ENCODE measurements at places on chromosomes 6 and 20.

DNA sequence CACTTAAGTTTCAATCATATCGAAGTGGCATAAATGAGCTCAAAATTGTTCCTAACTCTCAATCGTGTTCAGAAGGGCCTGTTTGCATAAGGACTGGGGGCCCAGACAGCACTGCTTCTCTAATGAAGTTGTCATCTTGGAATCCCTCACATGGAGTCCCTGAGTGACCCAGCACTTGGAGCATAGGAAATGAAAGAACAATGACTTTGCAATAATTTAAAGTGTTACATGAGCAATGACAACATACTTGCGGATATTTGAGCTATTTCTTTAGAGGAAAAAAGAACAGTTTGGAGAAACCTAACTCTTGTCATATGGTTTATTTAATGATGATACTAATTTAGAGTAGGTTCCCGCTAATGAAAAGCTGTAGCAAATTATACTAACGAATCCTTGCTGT lies 239.9 kb downstream of the TSHZ2 start:
- DNase-seq = no peak

GRCh38 chr20:20241976-20242375 lies 125.9 kb upstream of the INSM1 start:
- no peak for DNase-seq

- no peak for DNase-seq
Measured at GRCh38 chr20:41358717-41359116, 7.9 kb downstream of the EMILIN3 start.

DNA sequence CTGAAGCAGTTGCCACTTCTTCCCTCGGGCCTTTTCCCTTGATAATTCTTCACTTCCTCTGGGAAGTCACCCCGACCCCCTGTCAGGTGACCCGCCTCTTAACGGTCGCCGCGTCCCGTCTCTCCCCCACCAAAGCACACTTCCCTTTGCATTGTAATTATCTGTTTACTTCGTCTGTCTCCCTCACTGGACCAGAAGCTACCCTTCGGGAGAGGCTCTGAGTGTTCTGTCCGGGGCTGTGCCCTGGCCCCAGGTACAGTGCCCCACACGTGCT lies 771 bp upstream of the SNAI1 start:
- DNase-seq = no peak

GRCh38 chr6:40219799-40220198 lies 285.5 kb upstream of the MOCS1 start:
- no peak for DNase-seq

GRCh38 chr6:108837236-108837971 lies 10.8 kb upstream of the ARMC2 start:
- no peak for DNase-seq

GRCh38 chr6:151240036-151240685 lies 394 bp downstream of the AKAP12 start:
- DNase-seq = peak; percentile 81

DNA sequence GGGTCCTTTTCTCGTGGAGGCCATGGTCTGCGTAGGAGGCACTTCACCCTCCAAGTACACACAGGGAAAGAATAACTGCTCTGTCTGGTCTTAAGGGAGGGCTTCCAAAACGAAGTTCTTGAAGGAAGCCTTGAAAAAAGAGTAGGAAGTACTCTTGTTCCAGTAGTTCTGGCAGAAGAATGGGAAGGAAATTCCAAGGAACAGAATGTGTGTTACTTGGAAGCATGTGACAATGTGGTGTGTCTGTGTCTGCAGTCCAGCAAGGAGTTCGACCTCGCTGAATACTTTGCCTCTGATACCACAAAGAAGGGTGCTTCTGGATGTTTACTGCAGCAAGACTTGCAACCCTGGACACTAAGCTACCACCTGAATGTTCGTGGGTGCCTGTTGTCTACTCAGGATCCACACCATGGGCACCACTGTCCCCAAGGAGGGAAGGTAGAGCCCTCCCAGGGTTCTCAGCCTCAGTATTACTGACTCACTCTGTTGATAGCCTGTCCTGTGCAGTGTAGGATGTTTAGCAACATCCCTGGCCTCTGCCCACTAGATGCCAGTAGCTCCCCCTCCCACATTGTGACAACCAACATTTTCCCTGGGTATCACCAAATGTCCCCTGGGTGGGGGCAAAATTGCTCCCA lies 471.6 kb upstream of the CDH4 start:
- no peak for DNase-seq

- DNase-seq = no peak
Measured at GRCh38 chr6:2158596-2159271, 86.7 kb downstream of the GMDS start.

GRCh38 chr6:163892824-163893561 lies 478.5 kb downstream of the QKI start:
- DNase-seq = no peak

- DNase-seq = no peak
Measured at GRCh38 chr6:157982563-157983405, 1.1 kb downstream of the SYNJ2 start.

DNA sequence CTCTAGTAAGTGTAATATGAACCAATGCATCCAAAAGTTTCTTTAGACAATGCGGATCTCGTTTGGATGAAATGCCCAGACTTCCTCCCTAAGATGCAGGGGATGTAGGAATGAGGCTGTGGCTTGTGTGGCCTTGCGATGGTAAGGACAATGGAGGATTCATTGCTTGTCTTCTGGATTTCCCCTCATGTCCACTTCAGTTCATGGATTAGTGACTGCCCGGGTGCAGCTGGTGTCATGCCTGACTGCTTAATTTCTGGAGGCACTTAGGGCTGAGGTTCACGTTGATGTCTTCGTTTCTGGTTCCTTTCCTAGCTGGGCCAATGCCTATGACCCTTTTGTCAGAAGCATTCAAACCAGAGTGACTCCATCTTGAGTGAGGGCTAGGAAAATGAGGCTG lies 93.8 kb downstream of the SCP2D1 start:
- no peak for DNase-seq

- no peak for DNase-seq
Measured at GRCh38 chr6:83883240-83883639, 23.8 kb downstream of the CYB5R4 start.

GRCh38 chr6:11236076-11236750 lies 3.7 kb upstream of the NEDD9 start:
- no peak for DNase-seq

DNA sequence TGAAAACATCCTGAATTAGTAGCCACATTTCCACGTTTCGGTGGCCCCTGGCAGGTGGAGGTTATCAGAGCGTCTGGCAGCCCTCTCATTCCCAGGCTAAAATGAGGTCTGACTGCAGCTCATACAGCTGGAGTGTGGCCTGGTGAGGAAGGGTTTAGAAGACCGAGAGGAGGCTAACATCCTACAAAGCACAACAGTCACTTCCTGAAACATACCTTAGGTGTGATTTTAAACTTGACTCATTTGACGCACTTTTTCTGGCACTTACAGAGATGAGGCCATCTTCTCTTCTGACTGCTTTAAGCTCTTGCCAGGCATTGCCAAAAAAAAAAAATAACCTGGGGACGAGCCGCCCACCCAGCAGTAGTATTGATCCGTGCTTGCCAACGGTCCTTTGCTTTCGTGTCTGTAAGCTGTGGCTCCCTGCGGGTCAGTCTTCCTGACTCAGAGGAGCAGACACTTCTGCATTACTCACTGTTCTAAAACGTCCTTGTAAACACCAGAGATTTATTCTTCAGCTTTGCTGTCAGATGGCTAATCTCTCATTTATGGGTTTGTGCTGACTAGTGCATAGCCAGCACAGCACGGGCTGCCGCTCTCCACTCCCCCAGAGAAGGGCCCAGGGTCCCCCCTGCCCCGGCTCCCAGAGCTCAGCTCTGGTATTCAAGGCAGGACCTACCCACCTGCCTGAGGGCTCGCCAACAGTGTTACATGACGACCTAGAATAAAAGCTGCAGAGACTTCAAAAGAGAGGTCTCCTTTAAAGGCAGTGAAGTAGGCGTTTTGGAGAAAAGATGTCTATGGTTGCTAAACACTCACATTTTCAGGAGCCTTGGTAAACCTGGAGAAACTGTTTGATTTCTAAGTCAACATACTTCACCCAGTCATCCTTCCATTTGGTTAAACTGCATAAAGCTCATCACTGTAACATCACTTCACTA lies 78.5 kb upstream of the FRMD1 start:
- DNase-seq = peak; percentile 31

DNA sequence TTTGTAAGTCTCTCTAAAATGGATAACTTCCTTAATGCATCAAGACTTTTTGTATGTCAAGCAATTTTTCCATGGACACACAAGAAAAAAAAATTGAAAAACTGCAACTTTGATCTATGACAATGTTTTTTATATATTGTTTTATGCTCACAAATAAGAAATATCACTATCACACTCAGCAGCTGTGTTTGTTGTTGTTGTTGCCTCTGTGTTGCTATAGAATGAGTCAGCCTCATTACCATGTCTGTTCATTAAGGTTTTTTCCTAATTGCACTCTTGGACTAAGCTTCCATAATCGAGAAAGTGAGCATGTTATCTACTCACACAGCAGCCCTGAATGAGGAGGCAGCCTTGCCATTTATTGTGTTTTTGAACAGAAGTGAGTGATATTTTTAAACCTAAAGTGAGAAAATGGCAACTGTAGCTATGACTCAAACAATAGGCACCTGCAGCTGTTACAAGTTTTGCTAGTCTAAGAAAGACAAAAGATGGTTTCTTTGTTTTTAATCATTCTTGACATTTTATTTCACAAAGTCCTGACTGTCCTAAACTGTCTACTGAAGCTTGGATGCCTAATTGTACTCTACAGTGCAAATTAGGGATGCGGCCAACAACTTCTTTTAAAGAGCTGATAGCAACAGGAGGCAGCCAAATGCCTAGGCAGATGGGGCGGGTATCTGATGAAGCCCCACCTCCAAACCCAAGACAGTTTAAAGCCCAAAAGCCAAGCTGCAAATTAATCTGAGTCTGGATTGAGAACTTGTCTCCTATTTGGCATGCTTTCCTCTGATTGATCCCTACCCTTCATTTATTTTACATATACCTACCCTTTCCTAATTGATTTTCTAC lies 77.9 kb upstream of the DOK5 start:
- no peak for DNase-seq

- no peak for DNase-seq
Measured at GRCh38 chr6:6837541-6838080, 249.1 kb downstream of the LY86 start.

DNA sequence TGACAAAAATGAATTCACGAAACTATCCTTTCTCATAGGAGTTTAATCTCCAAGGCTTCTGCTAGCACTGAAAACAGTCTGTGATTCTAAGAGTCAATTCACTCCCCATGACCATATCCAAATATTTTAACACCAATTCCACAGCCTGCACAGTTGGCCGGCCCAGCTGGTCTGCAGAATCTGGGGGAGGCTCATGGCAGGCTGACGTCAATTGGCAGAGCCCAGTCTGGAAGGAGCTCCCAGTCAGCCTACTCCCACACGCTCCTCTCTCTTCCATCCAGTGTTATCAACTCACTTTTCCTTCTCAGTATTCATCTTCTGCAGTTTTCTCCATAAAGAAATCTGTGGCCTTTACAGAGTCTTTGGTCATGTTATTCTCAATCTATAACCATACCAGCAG lies 111.0 kb downstream of the TBXT start:
- no peak for DNase-seq

GRCh38 chr6:142545147-142545546 lies 243.3 kb downstream of the ADGRG6 start:
- no peak for DNase-seq

DNA sequence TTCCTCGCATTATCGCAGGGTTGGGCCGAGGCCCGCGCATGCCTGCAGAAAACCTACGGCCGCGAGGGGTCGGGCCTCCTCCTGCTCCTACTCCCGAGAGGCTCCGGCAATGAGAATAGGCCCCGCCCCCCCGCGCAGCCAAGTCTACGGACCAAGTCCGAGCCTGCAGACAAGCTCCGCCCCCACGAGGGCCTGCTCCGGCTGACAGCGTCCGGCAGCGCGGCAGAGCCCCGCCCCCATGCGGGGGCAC lies 3.1 kb upstream of the GPSM3 start:
- peak; percentile 99 for DNase-seq

GRCh38 chr6:127951172-127951917 lies 50.5 kb upstream of the THEMIS start:
- no peak for DNase-seq

DNA sequence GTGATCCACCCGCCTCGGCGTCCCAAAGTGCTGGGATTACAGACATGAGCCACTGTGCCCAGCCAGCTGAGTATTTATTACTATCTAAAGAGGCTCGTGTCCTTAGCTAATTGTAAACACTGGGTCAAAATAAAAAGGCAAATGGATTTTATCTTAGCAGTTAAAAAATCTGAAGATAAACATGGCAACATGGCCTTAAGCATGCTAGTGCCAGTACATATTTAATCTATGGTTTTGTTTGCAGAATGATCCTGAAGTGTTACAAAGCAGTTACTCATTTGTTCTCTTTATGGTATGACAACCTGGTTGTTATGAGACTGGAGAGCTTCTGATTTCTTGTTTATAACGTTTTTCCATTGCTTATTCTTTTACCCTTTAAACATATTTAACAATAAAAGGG lies 3.9 kb upstream of the KIAA0408 start:
- DNase-seq = no peak

All from right renal pelvis (tissue), 4 donors.